ENCODE measurements at places on chromosomes 7 and 10.

DNA sequence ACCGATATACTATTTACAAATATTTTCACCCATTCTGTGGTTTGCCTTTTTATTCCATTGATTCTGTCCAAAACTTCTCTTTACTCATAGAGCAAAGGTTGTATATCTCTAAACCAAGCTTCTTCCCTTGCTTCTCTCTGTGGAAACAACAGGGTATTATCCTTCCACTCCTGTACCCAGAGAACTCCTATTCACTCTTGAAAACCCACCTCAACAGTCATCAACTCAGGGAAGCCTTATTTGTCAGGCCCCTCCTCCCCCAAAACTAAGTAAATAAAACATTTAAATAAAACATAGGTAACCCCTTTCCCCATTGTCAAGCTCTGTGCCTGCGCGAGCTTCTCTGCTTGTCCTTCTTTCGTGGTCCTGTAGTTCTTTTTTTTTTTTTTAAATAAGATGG, 44.6 kb downstream of the GTF2IRD1 start:
- DNase-seq: no peak

DNA sequence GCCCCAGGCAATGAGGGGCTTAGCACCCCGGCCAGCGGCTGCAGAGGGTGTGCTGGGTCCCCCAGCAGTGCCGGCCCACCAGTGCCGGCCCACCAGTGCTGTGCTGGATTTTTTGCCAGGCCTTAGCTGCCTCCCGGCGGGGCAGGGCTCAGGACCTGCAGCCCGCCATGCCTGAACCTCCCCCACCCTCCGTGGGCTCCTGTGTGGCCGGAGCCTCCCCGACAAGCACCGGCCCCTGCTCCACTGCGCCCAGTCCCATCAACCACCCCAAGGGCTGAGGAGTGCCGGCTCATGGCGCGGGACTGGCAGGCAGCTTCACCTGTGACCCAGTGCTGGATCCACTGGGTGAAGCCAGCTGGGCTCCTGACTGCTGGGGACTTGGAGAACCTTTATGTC, 3.5 kb upstream of the ACSL5 start:
- DNase-seq: no peak

- DNase-seq: no peak
These were observed 130.7 kb downstream of the NRF1 start for GRCh38 chr7:129742256-129742655.

GRCh38 chr7:28754027-28754426, 204.1 kb downstream of the TRIL start:
- peak; percentile 77 for DNase-seq

GRCh38 chr10:12191715-12192114, 4.0 kb downstream of the NUDT5 start:
- no peak for DNase-seq

DNA sequence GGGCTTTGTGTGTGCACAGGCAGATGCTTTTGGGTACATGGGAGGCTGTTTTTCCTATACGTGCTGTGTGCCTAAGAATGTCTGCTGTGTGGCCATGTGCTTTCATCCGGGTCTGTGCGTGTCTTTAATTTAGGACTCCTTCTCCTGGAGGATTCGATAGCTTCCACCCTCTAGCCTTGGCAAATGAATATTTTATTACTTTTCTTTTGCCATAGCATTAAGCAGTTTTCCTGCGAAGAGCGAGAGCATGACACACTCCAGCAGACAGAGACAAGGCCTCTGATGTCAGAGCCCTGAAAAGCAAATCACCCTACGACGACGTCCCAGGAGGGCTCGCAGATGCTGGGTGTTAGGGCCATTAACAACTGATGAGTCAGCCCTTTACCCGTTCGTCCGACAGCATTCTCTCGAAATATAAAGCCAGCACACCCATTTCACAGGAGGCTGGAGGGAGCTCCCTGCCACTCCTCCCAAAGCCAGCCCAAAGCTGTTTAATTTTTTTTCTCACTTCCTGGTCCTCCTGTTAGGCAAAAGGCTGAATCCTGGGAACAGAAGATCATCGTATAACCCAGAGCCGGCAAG, 311.3 kb upstream of the ZMIZ1 start:
- DNase-seq: no peak

DNA sequence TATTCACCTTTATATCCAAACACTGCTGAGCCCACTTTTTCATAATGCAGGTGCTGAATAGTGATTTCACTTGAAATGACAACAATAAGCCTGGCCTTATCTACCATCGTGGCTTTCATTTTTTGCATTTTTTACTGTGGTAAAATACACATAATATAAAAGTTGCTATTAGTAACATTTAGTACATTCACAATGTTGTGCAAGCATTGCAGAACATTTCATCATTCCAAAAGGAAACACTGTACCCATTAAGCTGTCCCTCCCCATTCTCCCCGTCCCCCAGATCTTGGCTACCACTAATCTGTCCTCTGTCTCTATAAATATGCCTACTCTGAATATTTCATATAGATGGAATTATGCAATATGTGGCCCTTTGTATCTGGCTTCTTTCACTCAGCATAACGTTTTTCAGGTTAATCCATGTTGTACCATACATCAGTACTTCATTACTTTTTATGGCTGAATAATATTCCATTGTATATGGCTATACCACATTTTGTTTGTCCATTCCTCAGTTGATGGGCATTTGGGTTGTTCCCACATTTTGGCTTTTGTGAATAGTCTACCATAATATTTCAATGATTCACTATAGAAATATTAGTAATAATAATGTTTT, 68.5 kb upstream of the ARID5B start:
- no peak for DNase-seq

DNA sequence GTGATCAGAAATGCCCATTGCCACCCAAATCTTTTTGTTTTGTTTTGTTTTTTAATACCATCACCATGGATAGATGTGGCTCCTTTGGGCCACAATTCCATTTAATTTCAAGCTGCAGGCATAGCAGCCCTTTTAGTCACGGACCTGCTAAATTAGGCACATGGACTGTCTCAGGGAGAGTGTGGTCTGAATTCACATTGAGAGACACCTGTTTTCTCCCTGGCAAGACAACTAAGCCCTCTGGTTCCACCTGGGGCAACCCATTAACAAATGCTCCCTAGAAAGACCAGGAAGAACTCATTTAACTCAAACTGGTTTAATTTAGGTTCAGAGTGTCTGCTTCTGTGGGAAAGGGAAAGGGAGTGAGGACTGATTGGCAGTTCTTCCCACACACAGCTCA, 88.2 kb upstream of the ANKRD1 start:
- no peak for DNase-seq

DNA sequence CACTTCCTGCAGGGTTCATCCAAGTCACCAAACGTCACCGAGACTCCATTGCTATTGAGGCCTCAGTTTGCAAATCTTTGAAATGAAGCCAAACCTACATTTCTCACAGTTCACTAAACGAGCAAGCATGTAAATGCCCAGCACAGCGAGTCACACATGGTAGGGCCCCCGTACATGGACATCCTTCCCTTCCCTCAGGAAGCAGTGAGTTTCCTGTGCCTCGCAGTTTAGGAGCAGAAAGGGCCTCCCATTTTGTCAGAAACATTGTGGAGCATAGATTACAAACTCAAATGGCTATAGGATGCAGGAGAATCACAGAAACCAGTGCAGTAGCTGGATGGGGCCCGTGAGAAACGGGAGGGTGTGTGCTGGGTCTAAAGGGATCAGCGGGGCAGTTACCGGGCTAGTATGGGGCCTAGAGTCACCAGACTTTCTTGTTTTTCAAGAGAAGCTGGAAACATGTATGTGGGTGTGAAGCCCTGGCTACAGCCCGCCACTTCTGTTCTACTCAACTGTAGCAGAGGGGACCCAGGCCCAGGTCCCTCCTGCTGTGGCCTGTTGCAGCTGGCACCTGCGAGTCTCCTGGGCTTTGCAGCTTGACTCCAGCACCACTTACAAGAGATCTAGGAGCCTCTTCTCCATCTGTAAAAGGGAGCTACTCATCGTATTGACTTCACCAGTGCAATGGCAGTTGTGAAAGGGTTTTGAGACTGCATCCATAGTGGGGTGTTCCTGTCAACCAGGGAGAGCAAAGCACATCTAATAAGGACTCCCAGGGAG, 14.2 kb upstream of the SLC18A3 start:
- DNase-seq: no peak

DNA sequence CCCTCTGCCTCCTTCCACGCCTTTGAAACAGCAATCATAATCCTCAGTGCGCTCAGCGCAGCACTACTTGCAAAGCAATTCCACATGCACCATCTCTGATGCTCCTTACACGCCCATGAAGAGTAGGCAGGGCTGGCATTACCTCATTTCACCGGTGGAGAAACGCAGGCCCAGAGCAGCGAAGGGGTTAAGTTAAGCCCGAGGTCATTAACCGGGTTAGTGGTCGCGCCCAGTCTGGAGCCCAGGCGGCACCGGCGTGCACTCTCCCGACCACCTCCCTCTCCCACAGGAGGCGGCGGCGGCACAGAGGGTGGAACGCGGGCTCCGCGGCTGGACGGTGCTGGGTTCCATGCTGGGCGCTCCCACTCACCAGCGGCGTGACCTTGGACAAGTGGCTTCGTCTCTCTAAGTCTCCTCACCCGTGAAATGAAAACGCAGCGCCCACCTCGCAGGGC, 515 bp downstream of the FASTK start:
- DNase-seq: no peak

DNA sequence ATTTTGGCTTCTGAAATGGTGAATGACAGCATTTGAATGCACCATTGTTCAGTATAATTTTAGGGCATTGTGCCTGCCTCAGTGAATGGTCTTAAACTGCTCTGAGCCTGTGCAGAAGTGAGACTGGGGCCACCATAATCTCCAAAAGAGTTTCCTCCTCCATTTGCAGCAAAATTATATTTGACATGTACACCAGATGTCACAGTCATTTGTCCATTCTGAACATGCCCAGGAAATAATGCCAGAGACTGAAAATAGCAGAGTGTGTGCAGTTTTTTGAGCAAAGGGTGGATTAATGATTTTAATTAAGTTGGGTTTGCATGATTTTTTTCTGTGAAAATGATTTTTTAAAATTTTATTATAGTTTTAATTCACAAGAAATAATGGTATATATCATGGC, 26.4 kb upstream of the SLC35B4 start:
- DNase-seq: no peak

- DNase-seq: no peak
These were observed 126.0 kb upstream of the CALN1 start for GRCh38 chr7:72538147-72538546.
